ENCODE measurements at places on chromosomes 1 and 21.

DNA sequence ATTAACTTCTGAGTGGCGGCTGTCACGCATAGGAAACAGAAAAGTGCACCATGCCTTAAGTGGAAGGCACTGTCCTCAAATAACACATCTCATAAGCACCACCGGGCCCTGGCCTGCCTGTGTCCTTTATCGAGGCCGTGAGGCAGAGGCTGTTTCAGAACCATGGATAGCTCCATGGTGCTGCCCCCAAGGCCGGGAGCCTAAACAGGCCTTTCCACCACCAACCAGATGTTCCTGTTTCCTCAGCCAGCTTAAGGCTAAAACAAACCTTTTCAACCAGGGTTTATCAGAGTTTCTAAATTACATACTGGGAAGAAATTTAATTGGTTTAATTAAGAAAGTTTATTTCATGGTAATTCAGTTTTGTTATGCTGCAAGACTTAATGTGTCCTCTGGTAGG lies 114.4 kb downstream of the DMRTA2 start:
- no peak for DNase-seq

- DNase-seq: no peak
These were observed 50.6 kb upstream of the MRPS6 start for GRCh38 chr21:34022627-34023335.

GRCh38 chr1:56073206-56073605 lies 506.2 kb downstream of the PLPP3 start:
- DNase-seq: no peak

- no peak for DNase-seq
These were observed 1.4 kb downstream of the S100A6 start for GRCh38 chr1:153534226-153534924.

- no peak for DNase-seq
These were observed 375.9 kb downstream of the BRINP3 start for GRCh38 chr1:190101756-190102155.

DNA sequence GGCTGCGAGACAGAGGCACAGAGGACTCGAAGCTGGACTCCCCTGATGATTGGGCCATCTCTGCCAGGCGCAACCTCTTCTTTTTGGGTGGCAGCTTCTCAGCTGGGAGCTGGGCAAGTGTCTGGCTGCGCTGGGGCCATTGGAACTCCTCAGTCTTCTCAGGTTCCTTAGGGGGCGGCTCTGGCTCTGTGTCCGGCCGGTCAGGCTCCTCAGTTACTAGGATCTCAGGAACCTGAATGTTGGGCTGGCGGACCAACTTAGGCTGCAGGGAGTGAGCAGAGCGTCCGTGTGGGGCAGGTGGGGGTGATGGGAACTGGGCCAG lies 97.5 kb upstream of the EDN2 start:
- no peak for DNase-seq
